ENCODE measurements at places on chromosomes 5 and 9.

DNA sequence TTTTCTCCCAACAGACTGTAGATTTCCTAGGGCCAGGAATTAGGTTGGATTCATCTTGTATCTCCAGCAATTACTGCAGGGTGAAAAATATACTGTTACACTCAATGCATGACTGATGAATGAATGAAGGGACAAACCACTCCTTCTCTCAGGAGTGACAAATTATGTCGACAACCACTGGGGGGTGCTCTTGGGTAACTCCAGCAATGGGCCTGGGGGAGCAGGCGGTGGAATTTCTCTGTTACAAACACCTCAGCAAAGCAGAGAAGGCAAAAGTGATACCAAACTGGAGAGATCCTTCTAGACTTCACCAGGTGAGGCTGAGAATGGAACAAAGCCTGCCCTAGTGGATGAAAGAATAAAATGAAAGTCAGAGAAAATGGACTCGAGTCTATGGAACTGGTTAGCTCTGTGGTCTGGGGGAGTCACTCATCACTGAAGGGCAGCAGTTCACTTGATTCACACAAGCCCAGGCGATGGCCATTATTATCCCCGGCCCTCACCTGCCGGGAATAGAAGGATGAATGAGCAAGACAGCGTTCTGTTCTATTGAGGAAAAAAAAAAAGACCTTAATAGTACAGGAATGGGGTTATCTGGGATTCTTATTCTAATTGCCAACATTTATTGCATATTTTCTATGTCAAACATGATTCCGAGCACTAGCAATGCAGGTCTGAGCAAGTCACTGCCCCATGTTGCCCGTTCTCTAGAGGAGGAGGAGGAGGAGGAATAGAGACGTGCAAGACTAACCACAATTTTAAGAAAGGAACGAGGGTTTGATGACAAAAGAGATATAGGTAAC is 341.1 kb downstream of the ASTN2 start:
- DNase-seq: no peak

GRCh38 chr5:175698401-175699115 is 40.7 kb downstream of the HRH2 start:
- DNase-seq: no peak

DNA sequence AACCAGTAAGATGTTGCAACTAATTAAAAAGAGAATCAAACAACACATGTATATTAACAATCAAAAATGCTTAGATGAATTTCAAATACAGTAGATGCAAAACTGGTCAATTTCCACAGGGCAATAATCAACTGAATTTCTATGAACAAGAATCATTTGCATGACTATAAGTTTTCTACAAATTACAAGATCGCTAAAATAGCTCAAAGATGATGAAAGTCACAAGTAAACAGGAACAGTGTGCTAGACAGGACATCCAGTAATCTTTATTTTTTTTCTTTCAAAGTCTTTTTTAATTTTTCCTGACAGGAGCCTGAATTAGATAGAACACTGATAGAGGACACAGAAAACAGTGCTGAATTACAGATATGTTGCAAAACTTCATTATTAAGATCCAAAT is 608.2 kb upstream of the DAB2 start:
- DNase-seq: no peak

DNA sequence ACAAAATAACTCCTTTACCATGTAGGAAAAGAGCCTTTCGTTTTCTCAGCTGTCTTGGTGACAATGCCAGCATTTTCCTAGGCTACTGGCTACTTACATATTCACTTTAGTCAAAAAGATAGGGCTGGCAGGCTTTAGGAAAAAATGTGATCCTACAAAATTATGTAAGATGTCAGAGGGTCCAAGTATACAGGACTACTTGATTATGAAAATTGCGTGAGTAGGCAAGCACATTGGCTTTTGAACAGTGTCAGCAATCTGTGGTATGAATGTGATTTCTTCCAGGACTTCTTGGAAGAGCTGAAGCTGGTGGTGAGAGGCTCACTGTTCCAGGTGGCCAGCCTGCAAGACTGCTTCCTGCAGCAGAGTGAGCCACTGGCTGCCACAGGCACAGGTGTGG is 22.8 kb downstream of the THBS4 start:
- DNase-seq: no peak

DNA sequence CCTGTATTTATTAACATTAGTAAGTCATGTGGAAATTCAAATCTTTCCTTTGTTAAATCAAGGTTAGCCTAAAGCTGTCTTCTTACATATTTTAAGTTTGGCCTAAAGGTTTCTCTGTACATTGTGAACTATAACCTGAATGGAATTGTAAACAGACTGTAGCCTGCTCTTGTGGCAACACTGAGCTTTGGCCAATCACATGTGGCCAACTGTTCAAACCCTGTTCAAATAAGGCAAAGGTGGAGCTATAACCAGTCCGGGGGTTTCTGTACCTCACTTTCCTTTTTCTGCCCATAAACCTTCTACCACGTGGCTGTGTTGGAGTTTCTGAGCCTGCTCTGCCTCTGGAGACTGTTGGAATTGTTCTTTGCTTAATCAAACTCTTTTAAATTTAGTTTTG is 3.3 kb upstream of the HAPLN1 start:
- DNase-seq: no peak

DNA sequence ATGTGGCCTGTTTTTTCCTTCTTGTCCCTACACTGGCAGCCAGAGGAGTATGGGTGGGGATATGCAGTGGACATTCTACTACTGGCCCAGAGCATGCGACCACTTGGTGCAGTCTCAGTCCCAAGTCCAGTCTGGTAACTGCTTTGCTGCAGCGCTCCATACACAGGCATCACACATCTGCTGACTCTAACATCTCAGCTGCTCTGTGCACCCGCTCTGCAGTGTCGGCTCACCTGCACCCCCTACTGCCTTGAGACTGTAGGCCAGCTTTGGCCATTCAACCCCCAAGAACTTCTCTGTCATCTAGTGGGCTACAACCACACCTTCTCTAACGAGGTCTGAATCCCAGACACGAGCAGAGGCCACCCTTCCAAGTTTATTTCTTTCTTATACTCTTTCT is 46.4 kb upstream of the SLCO6A1 start:
- no peak for DNase-seq

DNA sequence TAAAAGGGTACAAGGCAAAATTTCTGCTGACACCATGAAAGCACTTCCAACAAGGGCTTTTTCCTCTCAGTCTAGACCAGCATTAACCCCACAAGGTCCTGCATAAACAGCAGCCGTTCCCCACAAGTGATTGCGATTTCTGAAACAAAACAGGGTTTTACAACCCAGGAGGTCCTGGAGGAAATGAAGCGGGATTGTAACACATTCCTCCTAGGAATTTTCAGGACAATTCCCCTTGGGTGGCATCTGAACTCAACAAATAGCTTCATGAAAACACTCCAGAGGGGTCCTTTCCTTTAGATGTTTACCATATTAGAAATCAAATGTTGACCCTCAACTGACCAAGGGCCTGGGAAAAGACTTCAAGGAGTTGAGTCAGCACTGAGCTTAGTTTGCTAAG is 36.7 kb upstream of the SHC3 start:
- no peak for DNase-seq

- no peak for DNase-seq
These were observed 71.3 kb downstream of the GLIS3 start for GRCh38 chr9:4228606-4229005.

GRCh38 chr5:172886974-172887501 is 53.0 kb downstream of the ERGIC1 start:
- no peak for DNase-seq

DNA sequence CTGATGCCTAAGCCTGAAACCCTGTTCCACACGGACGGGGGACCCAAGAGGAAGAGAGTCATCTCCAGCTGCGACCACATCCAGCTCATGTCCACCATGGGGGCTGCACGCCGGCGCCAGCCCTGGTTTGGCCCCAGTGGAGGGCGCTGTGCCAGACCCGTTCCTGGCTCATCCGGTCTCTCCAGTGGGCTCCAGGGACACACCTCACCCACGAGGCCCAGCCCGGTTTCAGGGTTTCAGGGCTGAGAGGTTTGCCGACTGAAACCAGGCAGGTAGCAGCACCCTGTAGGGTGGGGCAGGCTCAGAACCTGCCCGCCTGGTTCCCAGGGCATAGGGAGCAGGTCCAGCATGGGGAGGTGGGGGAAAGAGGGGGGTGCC is 71.4 kb upstream of the STXBP1 start:
- no peak for DNase-seq

- no peak for DNase-seq
These were observed 46.3 kb downstream of the ACO1 start for GRCh38 chr9:32430720-32431119.

DNA sequence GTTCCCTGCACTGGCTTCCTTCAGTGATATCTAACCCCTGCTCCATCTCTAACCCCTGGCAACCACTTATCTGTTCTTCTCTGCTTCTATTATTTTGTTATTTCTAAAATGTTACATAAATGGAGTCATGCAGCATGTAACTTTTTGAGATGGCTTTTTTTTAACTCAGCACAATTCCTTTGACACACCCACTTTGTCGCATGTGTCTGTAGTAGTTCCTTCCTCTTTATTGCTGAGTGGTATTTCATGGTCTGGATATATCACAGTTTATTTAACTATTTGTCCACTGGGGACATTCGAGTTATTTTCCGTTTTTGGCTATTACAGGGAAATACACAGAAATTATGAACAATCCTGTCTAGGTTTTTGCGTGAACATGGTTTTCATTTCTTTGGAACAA is 200.2 kb downstream of the TRIO start:
- no peak for DNase-seq

DNA sequence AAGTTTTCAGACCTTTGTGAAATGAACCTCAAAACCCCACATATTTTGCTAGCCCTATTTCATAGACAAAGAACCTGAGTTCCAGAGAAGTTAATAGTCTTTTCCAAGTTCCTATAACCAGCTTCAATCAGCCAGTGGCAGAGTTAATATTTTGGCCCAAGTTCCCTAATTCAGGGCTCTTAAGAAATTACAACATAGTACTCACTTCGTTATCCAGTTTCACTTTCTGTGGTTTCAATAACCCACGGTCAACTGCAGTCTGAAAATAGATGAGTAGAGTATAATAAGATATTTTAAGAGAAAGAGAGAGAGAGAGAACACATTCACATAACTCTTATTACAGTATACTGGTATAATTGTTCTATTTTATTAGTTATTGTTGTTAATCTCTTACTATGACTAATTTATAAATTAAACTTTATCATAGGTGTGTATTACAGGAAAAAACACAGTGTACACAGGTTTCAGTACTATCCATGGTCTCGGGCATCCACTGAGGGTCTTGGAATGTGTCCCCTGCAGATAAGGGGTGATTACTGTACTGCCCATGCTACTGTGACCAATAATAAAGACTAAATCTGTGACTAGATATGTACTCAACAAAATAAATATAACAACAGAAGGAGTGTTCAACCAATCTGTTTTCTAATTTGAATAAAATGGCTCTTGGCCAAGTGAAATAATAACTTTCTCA is 9.3 kb upstream of the MYOT start:
- no peak for DNase-seq

DNA sequence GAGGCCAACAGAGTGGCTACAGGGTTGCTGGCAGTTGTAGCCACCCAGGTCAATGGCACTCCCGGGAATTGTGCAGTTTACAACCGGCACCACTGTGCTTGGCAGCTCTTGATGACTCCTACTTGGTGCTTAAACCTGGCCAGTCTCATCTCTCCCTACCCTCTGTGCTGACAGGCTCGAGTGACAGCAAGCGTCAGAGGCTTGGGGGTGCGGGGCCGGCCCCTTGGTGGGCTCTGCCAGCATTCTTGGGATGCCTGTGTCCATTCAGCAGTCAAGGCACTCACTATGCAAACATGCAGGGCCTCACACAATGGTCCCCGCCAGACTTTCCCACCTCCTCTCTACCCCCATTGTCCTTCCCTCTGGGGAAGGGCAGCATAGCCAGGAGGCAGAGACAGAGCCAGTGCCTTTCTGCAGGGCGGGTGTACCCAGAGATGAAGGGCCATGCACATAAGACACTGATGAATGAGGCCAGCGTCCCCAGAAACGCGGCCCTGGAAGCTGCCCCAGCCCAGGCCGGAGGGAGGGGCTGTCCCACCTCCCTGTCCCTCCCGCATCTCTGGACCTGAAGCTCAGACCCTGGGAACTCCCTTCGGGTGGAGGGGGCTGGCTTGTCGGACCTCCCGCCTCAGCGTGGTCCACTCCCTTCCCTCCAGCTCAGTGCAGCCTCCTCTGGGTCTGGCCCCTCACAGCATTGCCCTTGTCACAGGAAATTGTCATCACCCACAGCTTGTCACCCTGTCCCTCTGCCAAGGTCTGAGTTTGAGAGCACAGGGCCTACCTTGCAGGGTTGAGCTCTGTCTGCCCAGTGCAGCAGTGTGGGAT is 26.4 kb upstream of the NOTCH1 start:
- peak; percentile 23 for DNase-seq

- no peak for DNase-seq
These were observed 28.7 kb downstream of the CDKN2A start for GRCh38 chr9:21965401-21965951.

GRCh38 chr9:136474974-136475865 is 7.6 kb downstream of the SEC16A start:
- no peak for DNase-seq

DNA sequence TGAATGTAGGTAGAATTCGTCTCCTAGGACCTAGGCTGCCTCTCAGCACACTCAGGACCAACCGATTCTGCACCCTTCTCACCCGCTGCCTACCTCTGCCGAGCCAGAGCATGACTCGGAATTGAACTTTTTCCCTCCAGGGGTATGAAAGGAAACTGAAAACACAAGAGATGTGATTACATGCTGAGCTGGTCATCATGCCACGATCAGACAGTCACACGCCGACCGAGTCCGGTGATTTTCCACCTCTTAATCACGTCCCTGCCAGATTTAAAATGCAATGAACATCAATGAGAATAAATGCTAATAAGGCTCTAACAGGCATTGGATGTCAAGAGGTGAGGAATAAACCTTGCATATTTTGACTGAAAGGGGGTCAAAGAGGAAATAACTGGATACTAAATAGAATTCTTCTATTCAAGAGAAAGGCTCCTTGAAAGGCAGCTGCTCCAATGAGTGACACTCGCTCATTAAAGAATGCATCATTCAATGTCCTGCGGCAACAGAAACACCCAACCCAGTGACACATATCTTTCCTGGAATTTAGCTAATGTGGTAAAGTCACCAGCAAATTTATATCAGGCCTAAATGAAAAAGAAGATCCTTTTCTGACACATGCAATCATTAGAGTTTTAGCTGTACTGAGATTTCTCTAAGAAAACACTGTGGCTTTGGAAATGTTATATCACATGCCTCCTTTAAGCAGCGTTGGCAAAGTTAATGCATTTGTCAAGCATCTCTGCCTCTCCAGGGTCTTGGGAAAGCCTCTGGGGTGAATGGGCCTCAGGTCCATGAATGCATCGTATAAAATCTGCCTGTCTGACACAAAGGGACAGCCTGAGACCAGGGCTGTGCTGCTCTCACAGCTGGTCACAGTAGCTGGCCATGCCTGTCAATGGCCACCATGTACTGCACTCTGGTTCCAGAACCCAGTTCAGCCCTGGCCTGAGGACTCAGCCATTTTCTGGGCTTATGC is 128.7 kb downstream of the SPOCK1 start:
- no peak for DNase-seq

DNA sequence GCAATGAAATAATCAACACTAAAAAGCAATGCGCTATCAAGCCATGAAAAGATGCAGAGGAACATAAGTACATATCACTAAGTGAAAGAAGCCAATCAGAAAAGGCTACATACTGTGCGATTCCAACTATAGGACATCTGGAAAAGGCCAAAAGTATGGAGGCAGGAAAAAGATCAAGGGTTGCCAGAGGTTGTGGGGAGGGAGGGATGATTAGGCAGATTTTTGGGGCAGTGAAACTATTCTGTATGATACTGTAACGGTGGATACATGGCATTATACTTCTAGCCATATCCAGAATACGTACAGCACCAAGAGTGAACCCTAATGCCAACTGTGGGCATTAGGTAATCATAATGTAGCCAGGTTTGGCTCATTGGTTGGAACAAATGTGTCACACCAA is 50.0 kb upstream of the FAM120AOS start:
- no peak for DNase-seq
